ENCODE measurements at places on chromosomes 11 and 22. TPM values are rescaled to one million over a fixed set of nuclear protein-coding genes. Genes with fewer than 3 reads are reported as not detected.

MS4A3 gene
- total RNA-seq, result not detected

ENTHD1 gene
- total RNA-seq, result not detected

ARHGAP20 gene
- total RNA-seq, result 34.6 TPM

- DNase-seq, result no peak
- H3K4me1 ChIP-seq, result no peaks in the 10 kb centered on the region
- H3K4me3 ChIP-seq, result no peak overlapping the region
- H3K36me3 ChIP-seq, result no peaks in the 10 kb centered on the region
These were observed 22.9 kb downstream of the KCNQ1 start for GRCh38 chr11:2467695-2468055.

DNA sequence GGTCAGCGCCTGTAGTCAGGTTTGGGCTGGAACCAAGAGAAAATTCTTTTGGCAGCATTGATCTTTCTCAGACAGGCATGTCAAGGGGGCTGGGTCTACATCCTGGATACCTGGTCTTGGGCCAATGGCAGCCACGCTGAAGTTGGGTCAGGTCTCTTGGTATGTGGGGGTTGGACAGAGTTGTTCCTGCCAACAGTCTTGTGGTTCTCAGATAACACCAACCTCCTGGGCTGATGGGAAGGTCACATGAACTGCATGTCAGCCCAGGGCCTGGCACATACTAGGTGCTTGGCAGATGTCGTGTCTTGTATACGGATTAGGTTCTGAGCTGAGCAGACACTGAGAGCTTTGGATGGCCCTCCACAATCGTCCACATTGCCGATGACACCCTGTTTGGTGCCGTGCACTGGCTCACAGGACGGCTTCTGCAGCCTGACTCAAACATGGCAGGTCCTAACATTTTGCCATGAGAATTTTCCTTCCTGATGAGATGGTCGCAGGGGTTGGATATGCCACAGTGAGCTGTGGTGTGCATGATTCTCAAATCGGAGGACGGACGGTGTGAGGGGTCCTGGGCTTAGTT is 42.0 kb downstream of the FBLN1 start:
- DNase-seq, result no peak
- no peak overlapping the region for H3K4me3 ChIP-seq
- H3K36me3 ChIP-seq, result no peaks in the 10 kb centered on the region
- H3K4me1 ChIP-seq, result peaks cover 9% of the 10 kb centered on the region
- H3K27me3 ChIP-seq, result no peaks in the 10 kb centered on the region
- H3K27ac ChIP-seq, result peak overlapping the region; percentile 32

DNA sequence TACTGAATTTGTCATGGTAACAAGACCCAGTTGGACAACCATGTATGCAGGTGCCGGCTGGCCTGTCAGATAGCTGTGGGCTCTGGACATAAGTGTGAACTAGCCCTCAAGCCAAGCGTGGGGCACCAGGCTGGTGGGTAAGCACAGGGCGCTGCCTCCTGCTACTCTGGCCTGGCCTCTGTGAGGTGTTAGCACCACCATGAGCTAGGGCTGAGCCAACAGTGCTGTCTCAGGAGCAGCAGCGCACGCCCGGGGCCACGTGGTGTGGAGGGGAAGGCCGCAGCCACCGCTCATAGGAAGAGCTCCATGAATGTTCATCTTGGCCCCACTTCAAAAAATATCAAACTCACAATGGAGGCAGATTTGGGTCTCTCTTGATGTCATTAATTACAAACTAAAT is 35.3 kb upstream of the GNB1L start:
- no peaks in the 10 kb centered on the region for H3K27me3 ChIP-seq
- H3K36me3 ChIP-seq, result no peaks in the 10 kb centered on the region
- H3K4me1 ChIP-seq, result peaks cover 14% of the 10 kb centered on the region
- H3K27ac ChIP-seq, result no peak overlapping the region
- DNase-seq, result no peak
- H3K4me3 ChIP-seq, result no peak overlapping the region

GRCh38 chr11:125369808-125370207 is 126.3 kb downstream of the FEZ1 start:
- no peaks in the 10 kb centered on the region for H3K4me1 ChIP-seq
- no peak for DNase-seq
- no peaks in the 10 kb centered on the region for H3K27me3 ChIP-seq
- H3K27ac ChIP-seq, result no peak overlapping the region

DNA sequence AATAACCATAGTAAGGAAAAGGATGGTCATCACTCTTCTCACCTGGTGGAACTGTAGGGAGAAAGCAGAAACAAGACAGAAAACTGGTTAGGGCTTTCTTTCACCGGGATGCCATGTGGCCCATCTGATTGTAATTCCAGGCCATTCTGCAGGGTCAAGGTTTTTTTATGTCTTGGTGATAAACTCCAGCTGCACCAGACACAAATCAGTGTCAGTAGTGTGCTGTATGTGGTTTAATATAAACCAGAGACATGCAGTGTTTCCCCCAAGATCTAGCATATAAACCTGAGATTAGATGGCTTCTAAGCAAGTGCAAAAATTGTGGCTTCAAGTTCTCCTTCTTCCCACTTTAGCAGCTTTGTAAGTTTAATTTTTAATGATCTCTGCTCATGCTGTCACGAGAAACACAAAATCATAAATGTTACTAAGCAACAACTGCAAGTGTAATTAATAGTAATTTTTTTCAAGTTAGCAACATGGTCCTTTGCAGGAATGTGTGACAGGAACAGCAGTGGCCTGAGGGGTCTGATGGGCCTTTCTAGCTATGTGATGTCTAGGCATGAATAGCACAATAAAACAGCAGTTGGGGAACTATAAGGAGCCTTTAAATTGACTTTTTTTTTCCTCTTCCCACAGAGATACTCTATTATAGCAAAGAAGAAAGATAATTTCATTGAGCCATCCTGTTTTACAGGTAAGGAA is 41.6 kb downstream of the BDNF start:
- no peak overlapping the region for H3K4me3 ChIP-seq
- H3K27me3 ChIP-seq, result no peaks in the 10 kb centered on the region
- no peak for DNase-seq
- no peaks in the 10 kb centered on the region for H3K36me3 ChIP-seq

DNA sequence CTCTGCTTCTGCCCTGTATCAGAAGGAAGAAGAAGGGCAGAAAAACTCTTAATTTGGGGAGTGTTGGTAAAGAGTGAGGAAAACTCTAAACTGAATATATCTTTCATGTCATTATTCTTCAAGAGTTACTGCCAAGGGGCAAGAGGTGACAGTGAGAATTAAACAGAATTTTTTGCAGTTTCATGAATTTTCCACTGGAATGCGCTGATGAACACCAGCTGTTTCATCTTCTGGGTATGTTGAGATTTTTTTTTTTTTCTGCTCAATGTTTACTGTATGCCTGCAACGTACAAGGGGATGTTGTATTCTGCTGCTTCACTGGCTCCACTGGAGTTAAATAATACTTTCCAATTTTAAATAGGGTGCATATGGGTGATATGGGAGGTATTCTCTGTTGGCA is 117.8 kb downstream of the FAM76B start:
- no peak for DNase-seq
- H3K4me1 ChIP-seq, result no peaks in the 10 kb centered on the region
- no peaks in the 10 kb centered on the region for H3K27me3 ChIP-seq
- no peak overlapping the region for H3K4me3 ChIP-seq
- H3K27ac ChIP-seq, result no peak overlapping the region

DNA sequence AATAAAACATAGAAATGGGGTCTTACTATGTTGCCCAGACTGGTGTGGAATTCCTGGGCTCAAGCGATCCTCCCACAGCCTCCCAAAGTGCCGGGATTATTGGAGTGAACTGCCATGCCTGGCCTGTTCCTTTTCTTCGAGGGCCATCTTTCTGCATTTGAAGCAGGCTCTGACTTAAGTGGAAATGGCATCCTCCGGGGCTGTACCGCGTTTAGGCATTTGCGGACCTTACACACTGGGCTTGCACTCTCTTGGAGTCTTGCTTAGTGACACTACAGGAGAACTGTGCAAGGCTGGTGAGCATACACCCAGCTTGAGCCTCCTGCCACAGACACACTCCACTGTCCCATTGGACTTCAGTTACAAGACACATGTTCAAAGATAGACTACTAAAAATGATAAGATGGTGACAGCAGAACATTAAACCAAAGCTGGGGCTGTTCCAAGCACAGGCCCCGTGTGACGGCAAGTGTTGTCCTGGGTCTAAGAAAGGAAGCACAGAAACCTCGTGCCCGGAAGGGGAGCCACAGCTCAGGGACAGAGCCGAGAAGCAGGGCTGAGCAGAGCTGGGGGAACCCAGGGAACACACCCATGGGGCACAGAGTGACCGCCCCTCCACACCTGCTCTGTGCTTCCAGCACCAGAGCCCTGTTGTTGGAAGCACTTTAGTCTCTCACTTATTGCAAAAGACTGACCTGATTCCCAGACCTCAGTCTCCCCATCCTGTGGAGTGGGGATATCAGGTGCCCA is 59.0 kb upstream of the SHANK2 start:
- H3K4me1 ChIP-seq, result no peaks in the 10 kb centered on the region
- H3K36me3 ChIP-seq, result no peaks in the 10 kb centered on the region
- no peak overlapping the region for H3K4me3 ChIP-seq
- no peaks in the 10 kb centered on the region for H3K27me3 ChIP-seq
- H3K27ac ChIP-seq, result no peak overlapping the region

GRCh38 chr11:8913961-8914660 is 3.1 kb downstream of the AKIP1 start:
- H3K27ac ChIP-seq, result peak overlapping the region; percentile 84
- H3K36me3 ChIP-seq, result no peaks in the 10 kb centered on the region
- H3K4me3 ChIP-seq, result peak overlapping the region; percentile 37
- H3K4me1 ChIP-seq, result no peaks in the 10 kb centered on the region
